ENCODE measurements at places on chromosomes 5 and 9.

DNA sequence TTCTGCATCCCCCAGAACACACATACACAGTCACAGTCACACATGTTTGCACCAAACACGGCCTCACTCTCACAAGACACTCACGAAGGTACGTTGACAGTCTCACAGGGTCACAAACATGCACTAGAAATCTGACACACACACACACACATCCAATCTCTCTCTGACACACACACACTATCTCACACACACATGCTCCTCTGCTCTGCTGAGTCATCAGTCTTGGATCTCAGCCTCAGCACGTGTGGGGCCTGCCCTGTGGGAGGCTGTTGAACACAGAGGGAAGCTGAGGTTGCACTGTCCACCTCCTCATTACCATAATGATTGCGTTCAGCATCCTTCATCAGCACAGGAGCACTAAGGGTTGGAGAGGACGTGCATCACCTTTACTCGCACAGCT, 188.8 kb downstream of the MTRR start:
- no peak for DNase-seq

DNA sequence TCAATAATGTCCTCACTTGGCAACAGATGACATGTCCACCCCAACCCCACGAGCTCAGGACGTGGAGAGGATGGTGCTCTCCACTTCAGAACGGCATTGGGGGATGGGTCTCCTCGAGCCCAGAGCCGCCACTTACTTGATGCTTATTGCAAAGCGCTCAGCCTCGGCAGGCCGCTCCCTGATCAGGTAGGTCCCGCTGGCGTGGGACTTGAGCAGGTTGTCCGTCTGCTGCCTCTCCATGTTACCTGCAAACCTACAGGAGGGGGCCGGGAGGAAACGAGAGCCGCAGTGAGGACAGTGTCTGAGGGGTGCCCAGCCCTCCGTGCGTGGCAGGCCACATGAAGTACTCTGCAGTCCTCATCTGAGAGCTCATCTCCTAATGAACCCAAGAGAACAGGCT, 36.6 kb upstream of the SARDH start:
- no peak for DNase-seq

- DNase-seq: no peak
These were observed 1.5 kb downstream of the CERT1 start for GRCh38 chr5:75509956-75510355.

GRCh38 chr9:124882231-124882630, 20.3 kb downstream of the ARPC5L start:
- no peak for DNase-seq

GRCh38 chr5:68460147-68460798, 244.7 kb downstream of the PIK3R1 start:
- DNase-seq: no peak

- no peak for DNase-seq
These were observed 77.0 kb upstream of the TMC1 start for GRCh38 chr9:72444435-72444834.

DNA sequence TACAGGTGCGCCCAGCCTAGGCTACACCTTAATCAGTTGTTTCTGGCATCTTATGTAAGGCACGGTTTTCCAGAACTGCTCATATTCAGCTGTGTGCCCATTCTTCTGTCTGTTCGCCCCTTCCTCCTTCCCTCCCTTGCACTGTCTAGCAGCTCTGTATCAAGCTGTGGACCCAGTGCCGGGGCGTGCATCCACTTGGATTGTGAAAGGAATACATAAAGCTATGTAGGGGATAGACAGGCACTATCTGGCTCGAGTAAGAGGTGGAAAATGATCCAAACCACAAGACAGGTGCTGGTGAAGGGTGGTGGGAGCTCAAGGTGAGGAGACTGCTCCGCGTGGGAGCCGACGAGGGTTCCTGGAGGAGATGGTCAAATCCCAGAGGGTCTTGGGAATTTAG, 2.0 kb downstream of the GLIPR2 start:
- DNase-seq: no peak

GRCh38 chr5:156819537-156819936, 30.6 kb upstream of the PPP1R2B start:
- no peak for DNase-seq

DNA sequence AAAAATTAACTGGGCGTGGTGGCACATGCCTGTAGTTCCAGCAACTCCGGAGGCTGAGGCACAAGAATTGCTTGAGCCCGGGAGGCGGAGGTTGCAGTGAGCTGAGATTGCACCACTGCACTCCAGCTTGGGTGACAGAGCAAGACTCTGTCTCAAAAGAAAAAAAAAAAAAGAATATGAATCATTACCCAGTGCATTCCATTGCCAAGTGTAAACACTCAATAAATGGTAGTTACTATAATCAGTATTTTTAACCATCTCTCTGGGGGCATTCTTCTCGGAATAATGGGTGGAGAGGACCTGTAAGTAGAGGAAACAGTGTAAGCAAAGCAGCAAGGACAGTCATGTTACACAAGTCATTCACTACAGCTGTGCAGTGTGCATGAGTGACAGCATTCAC, 13.8 kb upstream of the RANBP17 start:
- DNase-seq: no peak

DNA sequence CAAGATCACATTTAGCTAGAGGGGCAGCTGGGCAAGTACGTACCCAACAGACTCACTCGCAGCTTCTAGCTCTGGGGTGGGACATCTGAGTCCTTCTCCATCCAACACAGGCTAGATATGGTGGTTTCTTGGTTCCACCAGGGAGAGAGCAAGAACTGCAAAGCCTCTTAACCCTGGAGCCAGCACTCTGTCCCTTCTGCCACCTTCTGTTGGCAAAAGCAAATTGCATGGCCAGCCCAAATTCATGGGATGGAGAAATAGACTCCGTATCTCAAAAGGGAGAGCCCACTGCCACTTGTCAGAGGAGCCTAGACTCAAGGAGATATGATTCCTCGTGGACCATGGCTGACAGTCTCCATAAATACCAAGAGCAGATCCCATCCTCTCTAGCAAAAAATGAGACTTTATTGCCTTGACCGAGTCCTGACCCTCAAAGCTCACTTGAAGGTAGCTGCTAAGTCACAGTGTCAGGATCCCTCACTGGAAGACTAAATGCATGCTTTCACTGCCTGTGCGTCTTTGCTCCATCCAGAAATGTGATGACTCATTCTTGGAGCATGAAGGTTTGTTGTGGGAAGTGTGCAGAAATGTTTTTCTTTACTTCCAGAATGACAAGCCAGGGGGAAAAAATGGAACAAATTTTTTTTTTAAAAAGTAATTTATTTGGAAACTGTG, 28.8 kb upstream of the ROR2 start:
- DNase-seq: no peak

Measured in stimulated activated CD4-positive, alpha-beta T cell treated with anti-CD3 and anti-CD28 coated beads, TNF-alpha, amount 100 ng/mL, for 24 hours (primary cell).